CD4-positive, alpha-beta T cell treated with Interleukin-6 for 4 hours (primary cell): ENCODE measurements at places on chromosomes 16 and 17.

DNA sequence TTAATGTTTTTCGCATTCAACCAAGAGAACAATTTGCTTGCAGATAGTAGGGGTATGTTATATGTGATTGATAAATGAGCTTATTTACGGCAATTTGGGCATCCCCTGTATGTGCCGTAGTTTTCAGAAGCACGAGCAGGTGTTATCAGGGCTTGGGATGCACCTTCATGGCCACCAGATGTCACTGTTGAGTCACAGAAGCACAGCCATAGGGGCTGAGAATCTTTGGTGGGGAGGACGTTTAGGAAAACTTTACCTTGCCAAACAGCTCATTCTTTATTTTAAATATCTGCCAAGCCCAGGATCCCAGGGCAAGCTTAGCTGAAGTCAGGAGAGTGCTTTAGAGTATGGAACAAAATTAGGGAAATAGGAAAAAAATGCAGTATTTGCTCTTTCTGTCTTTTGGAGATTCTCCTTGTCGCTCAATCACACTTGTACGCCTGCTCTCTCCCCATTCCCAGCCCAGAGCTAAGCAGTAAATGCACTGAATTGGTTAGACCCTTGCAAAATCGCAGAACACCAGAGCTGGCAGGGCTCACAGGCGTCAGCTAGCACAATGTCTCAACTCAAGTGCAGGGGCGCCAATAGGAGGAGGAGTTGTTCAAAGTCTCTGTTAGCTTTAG lies 93.6 kb upstream of the MPHOSPH6 start:
- DNase-seq, result peak; percentile 46

DNA sequence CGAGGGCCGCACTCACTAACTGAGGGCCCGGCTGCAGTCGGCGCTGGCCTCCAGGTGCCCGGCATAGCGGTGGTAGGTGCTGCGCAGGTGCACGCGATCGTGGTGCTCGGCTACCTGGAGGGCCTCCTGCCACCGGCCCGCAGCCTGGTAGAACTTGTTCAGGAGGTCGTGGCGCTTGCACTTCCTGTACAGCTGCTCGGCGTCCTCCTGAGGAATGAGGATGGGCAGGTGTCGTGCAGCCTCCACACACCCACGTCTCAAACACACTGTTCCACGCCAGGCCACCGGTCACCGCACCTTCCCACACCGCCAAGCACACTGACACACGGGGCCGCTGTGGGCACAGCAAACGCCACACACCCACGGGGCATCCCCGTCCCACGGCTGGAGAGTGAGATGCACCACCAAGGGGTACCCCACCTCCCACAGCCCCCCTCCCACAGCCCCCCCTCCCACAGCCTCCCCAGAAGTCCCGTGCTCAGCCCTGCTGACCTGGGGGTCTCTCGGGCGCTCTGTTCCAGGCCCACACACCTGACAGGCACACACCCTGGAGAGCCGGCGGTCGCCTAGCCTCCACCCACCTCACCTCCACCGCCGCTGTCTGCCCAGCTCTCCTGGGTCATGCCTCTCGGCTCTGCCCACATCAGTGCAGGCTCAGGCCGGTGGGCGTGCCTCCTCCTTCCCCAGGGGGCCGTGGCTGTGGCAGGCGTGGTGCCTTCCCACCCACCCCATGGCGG lies 7.4 kb upstream of the TMEM204 start:
- peak; percentile 61 for DNase-seq

- DNase-seq, result no peak
Observed at GRCh38 chr16:86771506-86772460, 193.4 kb downstream of the FOXL1 start.

- DNase-seq, result peak; percentile 77
Observed at GRCh38 chr17:63425483-63425882, 20.6 kb downstream of the CYB561 start.

GRCh38 chr16:30609002-30609925 lies 925 bp downstream of the ZNF689 start:
- DNase-seq, result peak; percentile 50

GRCh38 chr17:80263253-80264204 lies 2.9 kb downstream of the RNF213 start:
- DNase-seq, result peak; percentile 88

- DNase-seq, result peak; percentile 88
Observed at GRCh38 chr17:77887464-77888241, 70.8 kb upstream of the TNRC6C start.

- no peak for DNase-seq
Observed at GRCh38 chr17:5502552-5502951, 16.2 kb downstream of the MIS12 start.

- no peak for DNase-seq
Observed at GRCh38 chr17:35167046-35167445, 19.4 kb downstream of the UNC45B start.

DNA sequence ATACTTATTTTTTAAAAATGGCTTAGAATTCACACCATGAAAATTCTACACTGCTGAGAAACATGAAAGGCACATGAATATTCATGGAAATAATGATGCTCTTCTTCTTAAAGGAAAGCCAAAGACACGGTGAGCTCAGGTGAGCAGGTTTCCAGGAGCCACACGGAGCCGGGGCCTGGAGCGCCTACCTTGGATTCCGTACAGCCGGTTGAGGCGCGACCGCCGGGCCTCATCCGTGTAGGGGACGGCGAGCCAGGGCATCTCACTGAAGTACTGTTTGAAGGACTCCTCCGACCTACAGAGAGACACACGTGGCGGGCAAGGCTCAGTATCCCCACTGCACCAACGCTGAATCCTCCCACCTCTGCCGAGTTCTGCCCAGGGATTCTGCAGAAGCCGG lies 37.1 kb downstream of the MRM3 start:
- no peak for DNase-seq

DNA sequence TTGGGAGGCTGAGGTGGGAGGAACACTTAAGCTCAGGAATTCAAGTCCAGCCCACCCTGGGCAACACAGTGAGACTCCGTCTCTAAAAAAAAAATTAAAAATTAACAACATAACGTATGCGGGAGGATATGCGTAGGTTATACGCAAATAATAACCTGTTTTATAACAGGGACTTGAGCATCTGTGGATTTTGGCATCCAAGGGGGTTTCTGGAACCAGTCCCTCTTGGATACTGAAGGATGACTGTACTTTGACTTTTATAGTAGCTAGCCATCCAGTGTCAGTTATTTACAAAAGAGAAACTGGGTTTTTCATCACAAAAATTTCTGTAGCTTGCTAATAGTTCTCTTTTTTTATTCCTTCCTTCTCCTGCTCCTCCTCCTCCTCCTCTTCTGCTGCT lies 64.5 kb downstream of the TNRC6C start:
- DNase-seq, result no peak

DNA sequence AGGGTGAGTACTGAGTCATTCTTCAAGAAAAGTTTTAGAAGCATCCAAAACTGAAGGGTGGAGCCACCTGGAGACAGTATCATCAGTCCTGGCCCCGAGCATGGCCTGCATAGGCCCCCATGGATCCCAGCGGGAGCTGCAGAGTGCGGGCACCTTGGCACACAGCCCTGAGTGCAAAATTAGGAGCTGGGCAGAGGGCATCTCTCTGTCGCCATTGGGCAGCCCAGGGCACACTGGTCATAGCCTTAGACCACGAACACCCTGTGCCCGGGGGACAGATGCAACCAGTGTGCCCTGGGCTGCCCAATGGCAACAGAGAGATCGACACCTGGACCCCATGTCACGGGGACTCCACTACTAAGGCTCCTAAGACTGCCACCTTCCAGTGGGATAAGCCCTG lies 14.6 kb downstream of the MAPT start:
- no peak for DNase-seq

- DNase-seq, result no peak
Observed at GRCh38 chr16:12862327-12862726, 39.1 kb upstream of the SHISA9 start.

DNA sequence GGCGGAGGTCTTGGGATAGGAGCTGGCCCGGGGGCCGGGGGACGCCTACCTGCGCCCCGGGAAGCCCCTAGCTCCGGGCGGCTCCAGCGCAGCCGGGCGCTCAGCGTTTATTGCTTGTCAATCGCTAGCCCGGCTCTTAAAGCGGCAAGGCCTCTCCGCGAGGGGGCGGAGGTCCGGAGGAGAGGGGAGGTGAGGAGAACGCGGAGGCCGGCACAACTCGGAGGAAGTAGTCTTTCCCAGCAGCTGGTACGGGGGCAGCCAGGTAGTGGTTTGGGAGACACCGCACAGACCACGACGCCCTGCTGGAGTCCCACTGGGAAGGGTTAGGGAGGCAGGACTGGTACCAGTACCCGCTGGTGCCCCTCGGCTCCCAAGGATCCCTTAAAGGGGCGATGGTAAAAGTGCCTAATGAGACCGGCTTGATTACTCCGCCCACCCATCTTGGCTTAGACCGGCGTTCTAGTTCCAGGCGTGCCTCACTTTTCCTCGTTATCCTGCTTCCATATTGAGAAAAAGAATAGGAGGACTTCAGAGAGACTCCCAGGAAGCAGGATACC lies at the start of gene MPP2:
TSS of gene MPP2 (minus strand) at position 112 of the 557 bp plus-strand sequence. CDS start 3,076 bp downstream, outside the sequence.
- DNase-seq, result peak; percentile 72

DNA sequence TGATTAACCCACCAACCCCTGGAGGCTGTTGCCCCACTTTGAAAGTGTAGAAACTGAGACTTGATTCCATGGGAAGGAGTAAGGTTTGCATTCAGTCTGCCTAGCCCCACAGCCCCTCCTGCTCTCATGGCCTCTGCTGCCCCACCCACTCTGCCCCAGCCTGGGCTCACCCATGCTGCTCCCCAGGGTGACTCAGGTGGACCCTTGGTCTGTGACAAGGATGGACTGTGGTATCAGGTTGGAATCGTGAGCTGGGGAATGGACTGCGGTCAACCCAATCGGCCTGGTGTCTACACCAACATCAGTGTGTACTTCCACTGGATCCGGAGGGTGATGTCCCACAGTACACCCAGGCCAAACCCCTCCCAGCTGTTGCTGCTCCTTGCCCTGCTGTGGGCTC lies 6.5 kb downstream of the PRSS41 start:
- no peak for DNase-seq

DNA sequence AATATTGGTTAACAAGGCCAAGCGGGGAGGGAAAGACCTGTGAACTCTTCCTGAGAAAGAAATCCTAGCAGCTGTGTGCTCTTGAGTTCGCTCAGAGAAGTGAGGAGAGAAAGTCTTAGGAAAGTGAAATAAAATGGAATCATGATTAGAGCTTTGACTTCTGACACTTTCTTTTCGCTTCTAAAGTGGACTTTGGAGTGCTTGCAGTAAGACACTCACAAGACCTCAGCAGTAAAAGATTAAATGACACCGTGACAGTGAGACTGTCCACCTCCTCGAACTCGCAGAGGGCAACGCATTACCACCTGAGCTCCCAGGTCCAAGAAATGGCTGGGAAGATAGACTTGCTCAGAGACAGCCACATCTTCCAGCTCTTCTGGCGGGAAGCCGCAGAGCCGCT lies 71.2 kb downstream of the RNF213 start:
- no peak for DNase-seq

GRCh38 chr16:10385725-10386516 lies at the start of gene ATF7IP2:
Gene ATF7IP2 (plus strand): TSS chr16:10386061. CDS start chr16:10430621, 44,560 bp downstream.
- DNase-seq, result peak; percentile 91

DNA sequence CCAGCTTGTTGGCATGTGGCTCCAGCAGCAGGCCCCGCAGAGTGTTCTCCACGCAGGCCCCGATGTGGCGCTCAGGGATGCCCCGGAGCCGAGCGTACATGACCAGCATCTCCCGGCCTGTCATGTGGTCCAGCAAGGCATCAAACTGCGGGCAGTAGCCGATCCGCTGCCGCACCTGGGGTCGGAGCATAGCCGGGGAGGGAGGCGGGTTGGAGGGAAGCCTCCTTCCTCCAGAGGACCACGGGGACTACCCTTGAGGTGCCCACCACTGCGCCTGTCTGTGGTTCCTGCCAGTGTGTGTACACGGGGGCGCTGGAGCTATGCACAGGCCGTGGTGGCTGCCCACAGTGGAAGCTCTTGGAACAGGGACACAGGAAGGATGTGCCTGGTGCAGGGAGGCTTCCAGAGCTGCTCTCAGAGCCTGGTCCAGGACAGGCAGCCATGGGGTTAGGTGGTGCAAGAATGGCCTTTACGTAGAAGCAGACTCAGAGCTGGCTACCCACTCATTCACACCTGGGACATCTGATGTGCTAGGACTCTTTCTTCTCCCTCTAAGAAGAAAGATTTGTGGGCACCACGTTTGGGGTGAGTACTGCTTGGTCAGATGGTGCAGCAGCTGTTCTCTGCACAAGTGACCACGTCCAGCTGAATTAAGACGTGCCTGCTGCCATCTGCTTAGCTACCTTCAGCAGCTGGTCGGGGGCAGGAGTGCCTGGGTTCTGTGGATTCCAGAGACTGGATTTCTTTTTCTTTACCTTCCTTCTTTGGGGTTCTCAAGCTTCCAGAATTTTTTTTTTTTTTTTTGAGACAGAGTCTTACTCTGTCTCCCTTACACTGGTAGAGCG lies 11.3 kb upstream of the RNPS1 start:
- DNase-seq, result no peak

DNA sequence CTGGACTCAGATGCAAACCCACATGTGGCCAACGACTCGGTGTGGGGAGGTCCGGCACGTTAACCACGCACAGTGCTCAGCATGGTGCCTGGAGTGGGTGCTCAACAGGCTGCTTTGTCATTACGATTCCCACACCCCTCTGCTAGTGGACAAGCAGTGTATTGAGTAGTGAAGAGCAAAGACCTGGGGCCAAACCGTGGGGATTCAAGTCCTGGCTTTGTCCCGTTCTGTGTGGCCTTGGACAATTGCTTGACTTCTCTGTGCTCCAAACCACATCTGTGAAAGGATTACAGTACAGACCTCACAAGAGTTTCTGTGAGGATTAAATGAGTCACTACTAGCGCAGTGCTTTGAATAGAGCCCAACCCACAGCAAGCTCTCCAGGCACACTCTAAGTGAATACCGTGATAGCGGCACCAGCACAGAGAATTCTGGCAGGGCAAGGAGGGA lies 33.8 kb downstream of the TRPV2 start:
- no peak for DNase-seq

GRCh38 chr17:63514974-63515373 lies 8.2 kb upstream of the KCNH6 start:
- DNase-seq, result no peak

DNA sequence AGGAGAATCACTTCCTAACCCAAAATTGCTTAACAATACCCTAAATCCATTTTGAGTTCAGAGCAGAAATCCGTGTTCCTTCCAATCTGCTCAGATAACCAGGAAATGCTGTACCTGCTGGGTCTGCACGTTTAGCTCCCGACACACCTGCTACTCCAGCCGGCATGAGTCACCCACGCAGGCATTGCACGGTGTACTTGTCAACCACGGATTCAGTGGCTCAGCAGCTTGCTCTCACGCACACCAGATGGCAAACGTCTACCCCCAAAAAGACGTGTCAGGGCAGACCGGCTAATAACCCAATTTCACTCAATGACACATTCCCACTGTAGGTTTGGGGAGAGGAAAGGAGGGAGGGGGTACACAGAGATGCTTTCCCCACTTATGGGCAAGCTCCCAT lies 468.1 kb downstream of the SOX9 start:
- DNase-seq, result peak; percentile 36

- no peak for DNase-seq
Observed at GRCh38 chr16:6081320-6081976, 983.9 kb upstream of the EEF2KMT start.

DNA sequence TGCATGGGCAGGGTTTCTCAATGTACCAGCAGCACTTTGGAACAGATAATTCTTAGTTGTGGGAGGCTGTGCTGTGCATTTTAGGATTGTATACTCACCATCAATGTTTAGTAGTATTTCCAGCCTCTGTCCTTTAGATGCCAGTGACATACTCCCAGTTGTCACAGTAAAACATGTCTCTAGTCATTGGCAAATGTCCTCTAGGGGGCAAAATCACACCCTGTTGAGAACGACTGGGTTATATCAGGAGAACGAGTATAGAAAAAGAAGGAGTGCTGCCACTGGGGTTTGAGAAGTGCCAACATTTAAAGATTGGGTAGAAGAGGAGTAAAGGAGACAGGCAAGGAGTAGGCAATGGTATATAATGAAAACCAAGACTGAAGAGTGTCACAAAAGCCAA lies 37.9 kb upstream of the SMIM36 start:
- peak; percentile 10 for DNase-seq
